CMK (cell line): ENCODE measurements at places on chromosomes 5 and 9.

GRCh38 chr9:68822596-68823165 is 117.6 kb downstream of the PIP5K1B start:
- no peak for DNase-seq

DNA sequence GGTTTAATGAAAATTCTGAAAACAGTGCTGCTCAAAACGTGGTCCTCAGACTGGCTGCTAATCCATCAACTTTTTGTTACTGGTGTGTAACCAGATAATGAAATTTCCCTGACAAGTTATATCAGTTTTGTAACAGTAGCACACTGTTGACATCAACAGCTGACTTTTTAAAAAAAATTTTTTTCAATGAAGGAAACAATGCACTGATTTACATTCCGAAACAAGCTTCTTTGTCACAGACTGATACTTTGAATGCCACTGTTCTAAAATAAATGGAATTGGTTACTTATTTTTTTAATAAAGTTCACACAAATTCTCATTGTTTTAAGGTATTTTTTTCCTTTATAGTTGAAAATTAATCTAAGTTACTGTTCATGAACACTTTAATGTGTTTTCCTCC is 169.1 kb downstream of the NIPBL start:
- no peak for DNase-seq

- no peak for DNase-seq
Observed at GRCh38 chr9:137295238-137295811, 6.7 kb downstream of the NRARP start.

GRCh38 chr5:21173526-21173925 is 1185.5 kb upstream of the CDH18 start:
- no peak for DNase-seq

DNA sequence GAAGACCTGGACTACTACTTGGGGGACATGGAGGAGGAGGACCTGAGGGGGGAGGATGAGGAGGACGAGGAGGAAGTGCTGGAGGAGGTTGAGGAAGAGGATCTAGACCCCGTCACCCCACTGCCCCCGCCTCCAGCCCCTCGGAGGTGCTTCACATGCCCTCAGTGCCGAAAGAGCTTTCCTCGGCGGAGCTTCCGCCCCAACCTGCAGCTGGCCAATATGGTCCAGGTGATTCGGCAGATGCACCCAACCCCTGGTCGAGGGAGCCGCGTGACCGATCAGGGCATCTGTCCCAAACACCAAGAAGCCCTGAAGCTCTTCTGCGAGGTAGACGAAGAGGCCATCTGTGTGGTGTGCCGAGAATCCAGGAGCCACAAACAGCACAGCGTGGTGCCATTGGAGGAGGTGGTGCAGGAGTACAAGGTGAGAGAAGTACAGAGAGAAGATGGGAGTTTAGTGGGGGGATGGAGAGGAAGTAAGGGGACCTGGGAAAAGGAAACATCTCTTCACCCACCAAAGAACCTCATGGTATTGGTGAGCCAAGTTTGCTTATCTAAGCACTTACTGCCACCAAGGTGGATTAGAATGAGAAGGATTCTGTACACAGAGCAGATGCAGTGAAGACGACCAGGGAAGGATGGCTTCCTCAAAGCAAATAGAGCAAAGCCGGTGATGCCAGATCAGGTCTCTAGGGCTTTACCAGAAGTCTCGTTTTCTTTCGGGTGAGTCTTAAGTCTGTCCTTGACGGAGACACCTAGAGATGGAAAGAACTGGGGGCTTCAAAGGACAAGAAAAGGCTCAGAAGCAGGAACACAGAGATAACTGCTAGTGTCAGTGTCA is 1.5 kb downstream of the TRIM41 start:
- DNase-seq, result no peak

DNA sequence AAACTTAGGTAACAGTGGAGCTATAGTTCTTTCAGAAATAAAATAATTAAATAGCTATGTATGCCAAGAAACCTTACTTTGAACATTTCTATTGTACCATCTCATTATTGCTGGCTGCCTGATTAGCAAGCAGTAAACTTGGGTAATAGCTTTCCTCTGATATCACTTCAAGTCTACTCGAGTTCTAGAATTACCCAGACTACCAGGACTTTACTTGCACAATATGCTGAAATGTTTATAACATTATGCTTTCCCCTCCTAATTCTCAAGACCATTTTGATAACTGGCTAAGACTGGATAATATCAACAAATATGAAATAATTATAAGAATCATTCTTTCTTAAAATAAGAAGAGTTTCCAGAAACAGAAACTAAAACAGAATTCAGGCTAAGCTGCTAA is 512.6 kb downstream of the RAB3C start:
- DNase-seq, result no peak

- DNase-seq, result no peak
Observed at GRCh38 chr5:142717582-142718215, 31.8 kb upstream of the FGF1 start.

DNA sequence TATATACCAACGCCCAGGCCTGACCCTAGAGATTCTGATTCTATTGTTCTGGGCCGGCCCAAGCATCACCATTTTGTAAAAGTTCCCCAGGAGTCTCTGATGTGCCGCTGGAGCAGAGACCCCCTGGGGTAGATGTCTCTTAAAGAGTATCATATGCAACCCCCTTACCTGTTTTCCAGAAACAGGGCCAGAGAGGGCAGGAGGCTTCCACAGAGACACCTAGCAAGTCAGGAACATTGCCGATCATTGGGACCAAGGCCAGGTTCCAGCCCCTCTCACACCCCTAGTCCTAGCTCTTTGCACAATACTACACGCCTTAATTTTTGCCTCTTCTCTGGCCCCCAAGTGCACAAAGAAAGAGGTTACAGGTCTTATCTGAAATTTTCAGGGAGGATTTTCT is 63.8 kb downstream of the TMOD1 start:
- no peak for DNase-seq
